ENCODE measurements at places on chromosomes 12 and 14.

- peak; percentile 43 for DNase-seq
Measured at GRCh38 chr12:67269633-67270573, 745 bp downstream of the CAND1 start.

DNA sequence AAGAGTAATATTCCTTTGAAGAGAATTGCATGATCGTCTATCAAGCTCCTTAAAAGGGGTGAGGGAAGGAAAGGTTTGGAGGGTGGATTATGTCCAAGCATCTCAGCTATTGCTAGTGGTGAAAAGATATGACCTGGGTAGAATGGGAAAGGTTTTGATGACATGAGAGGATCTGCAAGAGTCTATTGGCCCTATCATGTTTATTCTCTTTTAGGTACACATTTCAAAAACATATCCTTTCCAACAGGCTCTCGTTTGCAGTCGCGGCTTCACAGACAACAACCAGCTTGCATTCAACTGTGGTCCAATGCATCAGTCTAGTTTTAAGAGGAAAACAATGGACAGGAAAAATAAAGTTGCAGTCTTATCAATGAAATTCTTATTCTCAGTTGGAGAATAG lies 17.1 kb downstream of the FOXG1 start:
- DNase-seq = no peak

DNA sequence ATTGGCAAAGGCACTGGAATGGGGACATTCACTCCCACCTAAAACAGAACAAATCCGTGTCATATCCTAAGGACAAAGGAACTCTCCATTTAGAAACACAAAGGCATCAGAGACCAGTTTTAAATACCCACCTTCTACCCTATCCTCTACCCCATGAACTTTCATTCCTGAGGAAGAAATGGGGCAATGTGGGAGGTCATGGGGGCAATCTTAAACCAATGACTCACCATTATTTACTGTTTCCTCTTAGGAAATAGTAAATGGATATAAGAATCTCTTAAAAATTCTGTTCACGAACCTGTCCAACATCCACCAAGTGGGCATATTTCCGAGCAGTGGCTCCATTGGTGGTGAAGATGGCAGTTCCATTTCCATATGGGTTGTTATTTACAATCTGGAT lies 19.4 kb downstream of the ALDH6A1 start:
- no peak for DNase-seq

DNA sequence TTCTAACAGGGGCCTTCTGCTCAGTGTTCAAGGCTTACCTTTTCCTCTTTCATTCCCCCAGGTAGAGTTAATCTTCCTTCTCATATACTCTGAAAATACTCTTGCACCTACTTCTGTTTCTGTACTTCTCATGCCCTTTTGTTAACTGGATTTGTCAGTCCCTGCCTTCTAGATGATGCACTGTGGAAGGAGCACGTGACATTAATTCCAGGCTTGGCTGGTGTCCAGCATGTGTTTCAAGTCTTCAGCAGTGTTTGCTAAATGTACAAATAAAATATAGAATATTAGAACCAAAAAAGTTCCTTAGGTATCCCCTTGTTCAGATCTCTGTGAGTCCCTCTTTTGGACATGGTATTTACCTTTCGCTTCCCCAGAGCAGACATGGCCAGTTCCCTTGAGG lies 27.9 kb upstream of the EVL start:
- no peak for DNase-seq

GRCh38 chr12:25652371-25652770 lies 99.3 kb upstream of the LMNTD1 start:
- DNase-seq = no peak

GRCh38 chr14:69772082-69773017 lies 5.4 kb downstream of the SRSF5 start:
- no peak for DNase-seq

DNA sequence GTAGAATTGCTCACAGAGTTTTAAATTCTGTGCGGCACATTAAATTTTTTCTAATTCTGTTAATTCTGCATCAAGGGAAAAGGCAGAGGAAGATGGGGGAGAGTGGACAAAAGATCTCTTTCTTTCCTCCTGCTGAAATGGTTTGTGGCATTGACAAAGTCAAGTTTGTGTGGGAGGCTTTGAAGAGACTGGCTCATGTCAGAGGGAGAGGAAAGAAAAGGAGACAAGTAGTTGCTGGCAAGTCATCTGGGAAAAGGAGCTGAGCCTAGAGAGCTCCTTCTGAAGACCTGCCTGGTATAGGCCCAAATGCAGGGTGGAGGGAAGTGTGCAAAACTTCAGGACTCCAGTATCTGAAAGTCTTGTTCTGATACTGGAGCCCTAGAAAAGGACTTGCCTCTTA lies 36.3 kb downstream of the TTLL5 start:
- no peak for DNase-seq

- DNase-seq = no peak
Measured at GRCh38 chr14:68426661-68427549, 366.0 kb downstream of the ZFP36L1 start.

DNA sequence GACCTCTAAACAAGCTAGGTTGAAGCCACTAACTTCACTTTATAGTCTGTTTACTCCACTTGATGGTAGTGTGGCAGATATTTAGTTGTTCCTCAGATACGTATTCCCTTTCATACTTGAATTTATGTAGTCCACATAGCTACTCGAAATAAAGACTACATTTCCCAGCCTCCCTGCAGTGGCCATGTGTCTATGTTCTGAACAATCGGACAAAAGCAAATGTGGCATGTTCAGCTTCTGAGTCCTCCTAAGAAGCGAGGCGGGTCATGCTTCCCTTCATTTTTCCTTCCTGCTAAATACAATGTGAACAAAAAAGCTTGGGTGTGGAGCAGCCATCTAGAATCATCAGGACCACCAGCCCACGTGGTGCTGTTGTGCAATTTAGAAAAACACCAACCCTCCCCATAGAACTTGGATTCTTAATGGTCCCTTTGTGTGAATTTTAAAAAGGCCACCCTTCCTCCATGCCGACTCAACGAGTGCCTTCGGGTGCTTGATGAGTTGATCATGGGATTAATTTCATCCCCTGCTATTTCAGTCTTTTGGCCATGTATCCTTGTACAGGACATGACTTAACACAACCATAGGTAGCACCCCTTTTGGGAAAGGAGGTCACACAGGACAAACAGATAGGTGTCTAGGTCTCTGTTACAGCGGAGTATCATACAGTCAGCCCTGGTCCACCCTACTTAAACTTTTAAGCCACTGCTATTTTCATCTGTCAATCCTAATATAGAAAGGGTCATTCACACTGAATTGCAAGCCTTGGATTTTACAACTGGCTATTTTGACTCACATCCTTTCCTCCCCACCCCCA lies 60.7 kb downstream of the ZFC3H1 start:
- DNase-seq = no peak

DNA sequence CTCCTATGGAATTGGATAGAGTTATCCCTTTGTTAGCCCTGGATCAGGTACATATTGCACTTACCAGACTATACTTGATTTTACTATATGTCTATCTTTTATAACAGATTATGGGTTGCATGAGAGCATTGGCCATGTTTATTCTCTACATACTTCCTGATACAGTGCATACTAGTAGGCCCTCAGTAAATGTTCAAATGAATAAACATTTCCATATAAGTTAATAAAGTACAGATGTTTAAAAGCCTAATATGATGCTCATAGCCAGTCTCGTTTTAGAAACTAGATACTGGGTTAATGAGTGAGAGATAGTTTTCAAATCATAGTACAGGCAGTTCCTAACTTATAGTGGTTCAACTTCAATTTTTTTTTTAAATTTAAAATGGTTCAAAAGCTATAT lies 39.5 kb upstream of the TOMM20L start:
- no peak for DNase-seq

DNA sequence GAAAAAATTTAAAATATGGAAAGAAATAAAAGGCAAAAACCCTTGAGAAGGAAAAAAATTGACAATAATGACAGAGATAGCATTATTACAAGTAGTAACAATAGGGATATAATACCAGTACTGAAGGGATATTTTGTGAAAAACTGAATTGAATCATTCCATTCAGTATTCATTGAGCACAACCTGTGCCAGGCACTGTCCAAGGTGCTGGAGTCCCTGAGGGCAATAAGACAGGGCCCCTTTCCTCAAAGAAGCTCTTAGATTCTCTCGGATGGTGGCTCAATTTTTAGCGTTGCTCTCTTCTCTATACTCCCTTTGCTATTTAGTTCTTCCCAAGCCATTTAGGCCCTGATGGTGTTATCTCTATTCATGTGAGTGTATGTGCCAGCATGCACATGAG lies 34.3 kb upstream of the GAS2L3 start:
- peak; percentile 55 for DNase-seq

DNA sequence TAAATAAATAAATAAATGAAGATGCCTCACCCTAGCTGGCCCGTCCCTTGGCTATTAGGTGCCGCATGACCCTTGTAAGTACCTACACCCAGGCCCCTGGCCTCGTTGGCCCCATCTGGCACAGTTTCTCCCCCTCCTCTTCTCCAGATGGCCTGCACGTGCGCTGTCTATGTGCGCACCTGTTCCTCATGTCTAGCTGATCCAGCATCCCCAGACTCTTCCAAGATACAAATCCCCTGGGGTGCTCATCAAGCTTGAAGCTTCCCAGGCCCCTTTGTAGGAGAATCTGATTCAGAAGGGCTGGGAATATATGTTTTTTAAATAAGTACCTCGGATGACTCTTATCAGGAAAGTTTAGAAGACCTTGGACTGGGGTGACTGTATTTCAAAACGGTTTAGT lies 133.3 kb downstream of the CHST11 start:
- no peak for DNase-seq

DNA sequence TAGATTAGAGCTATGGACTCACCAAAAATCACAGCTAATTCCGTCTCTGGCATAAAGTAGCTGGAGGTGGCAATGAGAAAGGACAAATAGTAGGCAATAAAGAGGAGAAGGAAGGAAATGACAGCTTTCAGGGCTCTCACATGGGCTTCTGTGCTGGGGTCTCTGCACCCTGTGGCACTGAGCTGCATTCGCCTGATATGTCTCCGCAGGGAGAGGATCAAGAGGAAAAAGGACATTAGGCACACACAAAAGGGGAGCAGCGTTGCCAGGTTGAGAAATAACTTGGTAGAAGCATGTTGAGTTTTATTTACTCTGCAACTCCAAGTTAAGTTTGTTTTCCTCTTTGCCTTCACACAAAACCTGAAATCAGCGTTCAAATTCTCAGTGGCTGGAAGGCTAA lies 686 bp downstream of the TAS2R7 start:
- no peak for DNase-seq

DNA sequence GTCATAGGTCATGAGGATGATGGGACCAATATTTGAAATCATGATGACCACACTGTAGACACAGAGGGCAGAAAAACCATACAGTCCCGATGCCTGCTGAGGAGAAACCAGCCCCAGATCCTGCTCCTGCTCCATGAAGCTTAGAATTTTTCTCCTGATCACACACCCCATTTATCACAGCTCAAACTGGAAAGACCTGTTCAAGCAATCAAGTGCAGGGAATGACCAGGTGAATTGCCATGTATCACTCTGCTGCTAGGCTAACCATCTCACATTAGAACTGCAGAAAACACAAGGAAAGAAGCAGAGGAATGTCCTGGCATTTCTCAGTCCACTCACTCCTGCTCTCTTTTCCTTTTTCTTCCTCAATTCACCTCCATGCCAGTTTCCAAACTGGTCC lies 18.1 kb downstream of the MANSC1 start:
- DNase-seq = peak; percentile 84

GRCh38 chr12:83920821-83921547 lies 991.6 kb downstream of the SLC6A15 start:
- DNase-seq = no peak

DNA sequence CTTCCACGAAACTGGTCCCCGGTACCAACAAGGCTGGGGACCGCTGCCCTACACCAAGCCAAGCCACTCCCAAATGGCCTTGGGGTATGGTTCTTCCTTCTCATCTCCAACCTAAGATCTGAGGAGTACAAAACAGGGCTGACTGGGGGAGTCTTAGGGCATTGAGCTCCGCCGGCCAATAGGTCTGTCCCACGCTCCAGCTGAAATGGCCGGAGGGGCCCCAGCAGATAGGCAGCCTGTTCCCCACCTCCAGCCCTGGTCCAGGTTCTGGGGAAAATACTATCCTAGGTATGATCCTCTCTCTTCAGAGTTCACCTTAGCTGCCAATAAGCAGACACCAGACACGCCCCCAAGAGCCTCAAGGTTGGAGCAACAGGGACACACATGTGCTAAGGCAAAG lies 90.2 kb downstream of the ACTN1 start:
- no peak for DNase-seq

- no peak for DNase-seq
Measured at GRCh38 chr12:130236446-130236845, 74.2 kb downstream of the FZD10 start.
